ENCODE measurements at places on chromosomes 7 and 10.

DNA sequence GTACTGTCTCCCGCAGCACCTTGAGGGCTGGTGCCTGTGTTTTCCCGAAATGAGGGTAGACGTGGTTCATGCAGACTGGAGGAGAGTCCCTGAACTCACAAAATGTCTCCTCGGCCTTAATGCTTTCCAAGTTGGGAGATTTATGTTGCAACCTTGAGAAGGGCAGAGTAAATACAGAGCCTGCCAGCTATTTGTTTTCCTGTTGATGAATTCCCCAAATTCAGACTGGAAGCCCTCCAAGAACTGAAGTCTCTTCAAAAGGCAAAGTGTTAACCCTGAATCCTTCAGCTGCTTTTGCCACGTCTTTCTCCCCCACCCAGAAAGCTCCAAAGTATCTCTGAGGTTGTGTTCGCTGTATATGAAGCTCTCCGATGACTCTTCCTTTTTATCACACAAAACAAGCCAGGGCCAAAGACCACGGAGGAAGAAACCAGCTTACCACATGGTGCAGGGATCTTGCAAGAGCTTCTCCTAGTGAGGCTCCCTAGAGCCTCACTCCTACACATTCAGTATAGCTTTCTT, 254.7 kb upstream of the NFE2L3 start:
- no peak for DNase-seq

DNA sequence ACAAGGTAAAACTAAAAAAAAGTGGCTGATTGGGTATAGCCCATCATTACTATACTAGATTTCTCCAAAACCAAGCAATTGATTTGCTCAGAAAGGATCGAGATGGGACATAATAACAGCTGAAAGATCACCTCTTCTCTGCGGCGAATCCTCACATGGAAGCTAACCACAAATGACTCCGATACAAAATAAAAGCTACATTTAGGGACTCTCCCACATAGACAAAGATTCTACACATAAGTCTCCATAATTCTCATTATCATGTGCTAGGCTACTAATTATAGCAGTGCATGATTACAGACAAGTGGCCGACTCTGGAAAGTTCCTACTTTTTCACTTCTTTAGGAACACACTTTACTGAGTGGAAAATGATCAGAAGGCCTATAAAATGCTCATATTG, 116.9 kb downstream of the RSU1 start:
- DNase-seq: no peak

- DNase-seq: no peak
Observed at GRCh38 chr7:40244226-40244625, 109.4 kb downstream of the SUGCT start.

GRCh38 chr10:130434446-130435385, 298.5 kb downstream of the GLRX3 start:
- DNase-seq: no peak

- no peak for DNase-seq
Observed at GRCh38 chr10:70931168-70931815, 42.9 kb upstream of the PCBD1 start.

- DNase-seq: no peak
Observed at GRCh38 chr7:102836191-102836919, 76.4 kb upstream of the LRRC17 start.

GRCh38 chr10:113426181-113426877, 126.5 kb upstream of the HABP2 start:
- no peak for DNase-seq

DNA sequence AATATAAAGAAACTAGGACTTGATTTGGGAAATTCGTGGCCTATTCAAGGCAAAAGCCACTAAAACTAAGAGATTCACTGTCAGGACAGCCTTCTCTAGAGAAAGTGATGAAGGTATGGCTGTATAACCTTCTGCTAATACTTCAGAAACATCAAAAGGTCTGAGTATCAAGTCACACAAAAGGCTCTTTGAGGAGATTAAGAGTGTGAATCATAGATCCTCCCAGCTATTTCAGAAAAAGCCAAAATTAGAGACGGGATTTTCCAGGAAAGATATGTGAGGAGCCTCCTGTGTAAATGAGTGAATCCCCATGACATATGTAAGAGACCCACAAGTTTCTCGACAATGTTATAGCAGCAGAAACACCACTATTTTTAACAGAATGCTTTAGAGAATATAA, 56.2 kb downstream of the UBE3C start:
- DNase-seq: no peak

DNA sequence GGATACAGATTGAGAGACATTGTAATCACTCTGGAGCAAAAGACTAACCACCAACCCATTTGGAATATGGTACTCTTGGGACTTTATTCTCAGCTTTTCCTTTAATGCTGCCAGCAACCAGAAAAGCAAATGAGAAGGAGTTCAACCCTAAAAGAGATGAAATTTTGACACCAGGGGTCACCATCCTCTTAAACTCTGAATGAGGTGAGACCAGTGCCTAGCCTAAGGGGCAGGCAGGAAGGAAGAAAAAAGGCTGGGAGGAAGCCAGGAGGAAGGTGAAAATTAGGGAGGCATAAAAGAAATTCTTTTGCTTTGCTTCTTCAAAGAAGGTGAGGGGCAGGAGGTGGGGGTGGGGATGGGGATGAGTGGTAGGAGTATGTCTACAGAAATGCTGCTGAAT, 135.8 kb downstream of the JAZF1 start:
- DNase-seq: no peak

DNA sequence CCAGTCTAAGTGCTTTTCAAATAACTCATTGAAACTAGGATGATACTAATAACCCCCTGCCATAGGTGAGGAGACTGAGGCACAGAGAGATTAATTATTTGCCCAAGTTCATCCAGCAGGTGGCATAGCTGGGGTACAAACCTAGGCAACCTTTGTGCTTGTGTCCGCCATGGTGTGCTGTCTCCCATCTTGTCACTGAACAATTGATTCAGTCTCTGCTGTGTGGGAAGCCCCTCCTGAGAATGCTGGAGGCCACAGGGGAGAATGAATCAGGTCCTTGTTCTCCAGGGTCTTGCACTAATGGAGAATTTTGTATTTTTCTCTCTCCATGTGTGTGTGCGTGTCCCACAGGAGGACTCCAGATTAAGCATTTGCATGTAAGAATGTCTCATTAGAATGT, 15.8 kb upstream of the TMEM236 start:
- DNase-seq: no peak

- DNase-seq: no peak
Observed at GRCh38 chr7:7522421-7522820, 13.3 kb downstream of the COL28A1 start.

GRCh38 chr10:93054486-93054885, 6.1 kb upstream of the CYP26C1 start:
- DNase-seq: no peak

GRCh38 chr10:71714031-71714410, 5.6 kb downstream of the C10orf105 start:
- no peak for DNase-seq

- no peak for DNase-seq
Observed at GRCh38 chr7:123727071-123727837, 21.5 kb downstream of the WASL start.

DNA sequence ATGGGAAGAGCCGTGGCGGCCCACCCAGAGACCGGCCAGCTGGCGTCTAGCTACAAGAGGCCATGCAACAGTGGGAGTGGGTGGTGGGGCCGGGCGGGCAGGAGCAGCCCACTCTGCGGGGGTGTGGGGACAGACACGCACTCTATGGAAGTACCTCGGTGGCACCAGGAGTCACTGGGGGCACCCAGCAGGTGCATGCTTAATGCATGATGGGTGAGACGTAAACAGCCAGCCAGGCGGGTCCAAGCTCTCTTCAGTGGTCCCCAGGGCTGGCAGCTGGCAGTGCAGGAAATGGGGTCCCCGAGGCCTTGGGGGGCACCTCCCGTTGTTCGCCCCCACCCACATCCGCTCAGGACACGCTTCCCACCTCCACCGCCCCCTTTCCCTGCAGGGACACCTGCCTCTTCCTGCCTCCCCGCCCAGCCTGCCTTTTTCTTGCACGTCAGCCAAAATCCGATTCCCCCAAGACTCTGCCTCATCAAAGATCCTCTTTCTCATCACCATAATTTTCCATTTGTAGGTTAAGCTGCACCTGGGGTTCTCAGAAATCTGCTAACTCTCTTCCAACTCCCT, 22.6 kb upstream of the PSMG3 start:
- DNase-seq: no peak

DNA sequence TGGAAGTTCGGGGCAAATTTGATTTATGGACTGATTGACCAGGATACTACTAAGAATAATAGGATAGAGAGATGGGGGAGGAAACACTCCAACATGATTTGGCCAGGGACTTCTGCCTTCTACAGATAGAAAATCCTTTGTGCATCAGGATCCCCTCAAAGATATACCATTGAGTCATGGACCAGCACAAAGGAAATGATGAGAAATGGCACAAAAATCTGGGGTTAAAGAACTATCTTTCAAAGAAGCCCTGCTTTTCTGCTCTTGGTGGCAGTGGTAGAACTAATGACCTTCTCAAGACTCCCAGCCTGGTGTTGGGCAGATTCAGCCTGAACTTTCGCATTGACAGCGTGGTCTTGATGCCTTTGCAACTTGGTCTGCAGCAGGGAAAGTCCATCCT, 27.6 kb upstream of the LAMB1 start:
- DNase-seq: no peak

- DNase-seq: no peak
Observed at GRCh38 chr10:80596391-80597257, 58.9 kb downstream of the SH2D4B start.

- no peak for DNase-seq
Observed at GRCh38 chr10:116211682-116212081, 61.3 kb downstream of the GFRA1 start.

- DNase-seq: no peak
Observed at GRCh38 chr10:101111547-101111946, 19.6 kb upstream of the TLX1 start.
